HCT116 (cell line): ENCODE measurements at places on chromosomes 13 and 19.

GRCh38 chr19:8208922-8209461, at the start of gene CERS4:
CERS4 (plus strand) TSS chr19:8209370; CDS start chr19:8251077, 41,707 bp downstream.
- H3K27ac ChIP-seq: peak within 1 kb of the TSS; percentile 70
- H3K4me3 ChIP-seq: peak within 1 kb of the TSS; percentile 85
- no peaks in the 10 kb centered on the region for H3K36me3 ChIP-seq
- peaks cover 44% of the 10 kb centered on the region for H3K4me1 ChIP-seq
- no peak for DNase-seq
- H3K27me3 ChIP-seq: no peaks in the 10 kb centered on the region

- no peaks in the 10 kb centered on the region for H3K4me1 ChIP-seq
- H3K36me3 ChIP-seq: no peaks in the 10 kb centered on the region
- H3K4me3 ChIP-seq: no peak overlapping the region
- DNase-seq: no peak
- no peak overlapping the region for H3K27ac ChIP-seq
- H3K27me3 ChIP-seq: no peaks in the 10 kb centered on the region
Measured at GRCh38 chr13:99366075-99366987, 59.1 kb upstream of the GPR183 start.

- H3K36me3 ChIP-seq: no peaks in the 10 kb centered on the region
- H3K27me3 ChIP-seq: no peaks in the 10 kb centered on the region
- peaks cover 13% of the 10 kb centered on the region for H3K4me1 ChIP-seq
- DNase-seq: no peak
- no peak overlapping the region for H3K27ac ChIP-seq
- H3K4me3 ChIP-seq: no peak overlapping the region
Measured at GRCh38 chr13:78660495-78660857, 1.5 kb upstream of the OBI1 start.

DNA sequence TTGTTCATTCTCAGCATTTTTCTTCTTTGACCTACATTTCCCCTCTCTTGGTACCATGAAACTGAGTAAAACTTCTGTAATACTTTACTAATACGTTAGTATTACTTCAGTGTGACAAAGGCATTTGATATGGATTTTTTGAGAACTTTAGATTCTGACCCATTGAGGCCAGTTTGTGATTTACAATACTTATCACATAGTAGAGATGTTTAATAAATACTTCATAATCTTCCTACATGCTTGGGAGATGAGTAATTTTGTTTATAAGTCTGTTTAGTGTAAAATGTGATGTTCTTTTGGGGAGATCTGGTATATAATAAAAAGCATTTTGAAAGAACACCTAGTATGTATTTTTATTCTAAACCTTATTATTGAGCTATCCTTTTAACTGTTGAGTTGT, 29.7 kb downstream of the GTF2F2 start:
- no peak overlapping the region for H3K27ac ChIP-seq
- DNase-seq: no peak
- no peaks in the 10 kb centered on the region for H3K27me3 ChIP-seq
- H3K36me3 ChIP-seq: peaks cover 14% of the 10 kb centered on the region; the same call in 1 of the 2 replicates
- peaks cover 6% of the 10 kb centered on the region for H3K4me1 ChIP-seq

DNA sequence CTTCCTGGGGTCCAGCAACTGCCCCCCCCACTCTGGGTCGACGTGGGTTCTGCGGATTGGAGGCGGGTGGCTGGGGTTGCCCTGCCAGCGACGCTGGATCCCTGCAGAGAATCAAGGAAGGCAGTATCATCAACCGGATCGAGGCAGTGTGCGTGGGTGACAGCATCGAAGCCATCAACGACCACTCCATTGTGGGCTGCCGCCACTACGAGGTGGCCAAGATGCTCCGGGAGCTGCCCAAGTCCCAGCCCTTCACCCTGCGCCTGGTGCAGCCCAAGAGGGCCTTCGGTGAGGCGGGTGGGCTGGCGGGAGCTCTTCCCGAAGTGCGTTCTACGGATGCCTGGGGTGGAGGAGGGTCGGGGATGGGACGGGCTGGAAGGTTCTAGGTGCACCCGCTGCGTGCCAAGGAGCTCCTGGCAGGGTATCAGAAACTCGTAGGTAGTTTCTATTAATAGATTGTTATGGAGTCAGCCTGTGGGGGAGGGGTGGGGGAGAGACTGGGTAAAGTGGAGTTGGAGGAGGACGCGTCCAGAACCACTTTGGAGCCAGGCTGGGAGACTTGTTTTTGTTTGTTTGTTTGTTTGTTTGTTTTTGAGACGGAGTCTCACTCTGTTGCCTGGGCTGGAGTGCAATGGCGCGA, 1.5 kb downstream of the GIPC3 start:
- H3K36me3 ChIP-seq: no peaks in the 10 kb centered on the region
- H3K27ac ChIP-seq: no peak overlapping the region
- H3K4me3 ChIP-seq: no peak overlapping the region
- H3K4me1 ChIP-seq: no peaks in the 10 kb centered on the region

- no peaks in the 10 kb centered on the region for H3K27me3 ChIP-seq
- DNase-seq: no peak
- H3K4me3 ChIP-seq: peak overlapping the region; percentile 64
- peaks cover 16% of the 10 kb centered on the region for H3K4me1 ChIP-seq
Measured at GRCh38 chr19:7596211-7596937, 711 bp downstream of the CAMSAP3 start.

GRCh38 chr13:27601803-27602202, 18.5 kb downstream of the LNX2 start:
- H3K27ac ChIP-seq: no peak overlapping the region
- no peaks in the 10 kb centered on the region for H3K36me3 ChIP-seq
- DNase-seq: no peak
- H3K4me1 ChIP-seq: peaks cover 25% of the 10 kb centered on the region
